ENCODE measurements at places on chromosomes 3 and 15.

DNA sequence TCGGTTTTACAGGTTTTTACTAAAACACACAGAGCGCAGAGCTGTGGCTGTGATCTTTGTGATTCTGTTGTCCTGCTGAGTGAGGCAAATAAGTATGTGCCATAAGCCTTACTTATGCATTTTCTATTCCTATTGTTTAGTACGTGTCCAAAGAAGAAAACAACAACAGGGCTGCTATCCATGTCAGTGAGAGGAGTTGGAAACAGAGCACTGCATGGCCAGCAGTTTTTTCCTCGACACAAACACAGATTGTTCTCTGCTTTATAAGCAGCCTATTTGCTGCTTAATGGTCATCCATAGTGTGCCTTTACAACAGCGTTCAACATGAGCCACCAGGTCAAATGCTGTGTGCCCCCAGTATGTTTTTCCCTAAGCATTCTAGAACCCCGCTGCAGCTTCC, 79.8 kb downstream of the SHQ1 start:
- no peak for DNase-seq

GRCh38 chr15:68774120-68774519, 46.6 kb downstream of the ANP32A start:
- no peak for DNase-seq

- no peak for DNase-seq
Measured at GRCh38 chr15:57640930-57641682, 49.4 kb downstream of the MYZAP start.

DNA sequence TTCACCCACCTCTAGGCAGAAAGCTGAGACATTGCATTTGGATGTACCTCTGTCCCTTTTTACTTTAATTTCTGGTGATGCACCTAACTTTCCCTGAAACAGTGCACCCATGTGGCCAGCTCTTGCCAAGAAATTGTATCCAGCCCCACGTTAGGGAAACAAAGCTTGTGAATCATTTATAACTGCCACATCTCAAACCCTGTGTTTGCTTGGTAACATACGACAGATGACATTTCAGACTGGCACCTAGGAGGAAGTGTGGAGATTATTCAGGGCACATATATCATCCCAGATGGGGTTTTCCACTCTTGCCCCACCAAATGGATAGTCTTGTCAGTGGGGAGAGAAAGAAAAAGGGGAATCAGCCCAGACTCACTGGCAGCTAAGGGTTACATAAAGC, 2.1 kb downstream of the CYB561D2 start:
- DNase-seq: no peak

GRCh38 chr3:13440204-13440817, 20.2 kb upstream of the NUP210 start:
- DNase-seq: no peak

DNA sequence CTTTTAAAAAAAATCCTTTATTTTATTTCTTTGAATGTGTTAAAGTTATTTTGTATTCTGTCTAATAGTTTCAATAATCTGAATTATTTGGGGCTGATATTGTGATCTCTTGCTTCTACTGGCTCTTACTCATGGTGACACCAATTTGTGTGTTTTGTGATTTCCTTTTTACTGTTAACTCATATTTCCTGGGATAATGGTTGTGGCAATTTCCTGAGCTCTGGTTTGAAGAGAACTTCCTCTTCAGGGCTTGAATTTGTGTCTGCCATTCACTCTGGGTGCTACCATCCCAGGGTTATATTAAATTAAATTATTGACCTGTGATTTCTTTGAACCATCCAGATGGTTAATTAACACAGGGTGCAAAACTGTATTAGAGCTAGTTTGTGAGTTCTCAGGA, 60.4 kb upstream of the RNF7 start:
- no peak for DNase-seq

- DNase-seq: no peak
Measured at GRCh38 chr15:89085289-89085926, 2.8 kb upstream of the ABHD2 start.

GRCh38 chr3:37739579-37740290, 121.9 kb upstream of the CTDSPL start:
- no peak for DNase-seq

- no peak for DNase-seq
Measured at GRCh38 chr3:172213904-172214303, 174.5 kb downstream of the FNDC3B start.
